Fibroblast of skin of left quadriceps (primary cell): ENCODE measurements at places on chromosomes 7 and 10.

DNA sequence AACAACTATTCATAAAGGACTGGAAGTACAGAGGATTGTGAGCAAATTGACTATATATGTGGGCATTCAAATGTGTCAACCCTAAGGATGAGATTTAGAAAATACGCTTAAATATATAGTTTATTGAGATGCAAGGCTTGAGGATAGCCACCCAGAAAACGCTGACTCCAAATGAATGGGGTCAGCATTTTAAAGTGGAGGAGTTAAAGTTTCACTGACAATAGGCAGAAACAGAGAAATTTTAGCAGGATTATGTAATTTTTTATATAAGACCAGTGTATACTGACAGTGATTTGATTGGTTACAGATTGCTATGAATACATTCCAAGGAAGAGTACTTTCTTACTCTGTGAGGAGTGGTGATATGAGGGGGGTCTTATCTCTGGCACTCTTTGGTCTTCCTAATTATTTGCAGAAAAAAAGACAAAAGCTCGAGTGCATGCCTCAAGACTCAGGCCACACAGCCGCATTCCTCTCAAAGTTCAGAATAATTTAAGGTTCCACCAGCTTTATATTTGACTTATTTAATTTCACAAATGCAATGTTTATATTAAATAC is 38.6 kb upstream of the ARL4A start:
- no peak for DNase-seq

DNA sequence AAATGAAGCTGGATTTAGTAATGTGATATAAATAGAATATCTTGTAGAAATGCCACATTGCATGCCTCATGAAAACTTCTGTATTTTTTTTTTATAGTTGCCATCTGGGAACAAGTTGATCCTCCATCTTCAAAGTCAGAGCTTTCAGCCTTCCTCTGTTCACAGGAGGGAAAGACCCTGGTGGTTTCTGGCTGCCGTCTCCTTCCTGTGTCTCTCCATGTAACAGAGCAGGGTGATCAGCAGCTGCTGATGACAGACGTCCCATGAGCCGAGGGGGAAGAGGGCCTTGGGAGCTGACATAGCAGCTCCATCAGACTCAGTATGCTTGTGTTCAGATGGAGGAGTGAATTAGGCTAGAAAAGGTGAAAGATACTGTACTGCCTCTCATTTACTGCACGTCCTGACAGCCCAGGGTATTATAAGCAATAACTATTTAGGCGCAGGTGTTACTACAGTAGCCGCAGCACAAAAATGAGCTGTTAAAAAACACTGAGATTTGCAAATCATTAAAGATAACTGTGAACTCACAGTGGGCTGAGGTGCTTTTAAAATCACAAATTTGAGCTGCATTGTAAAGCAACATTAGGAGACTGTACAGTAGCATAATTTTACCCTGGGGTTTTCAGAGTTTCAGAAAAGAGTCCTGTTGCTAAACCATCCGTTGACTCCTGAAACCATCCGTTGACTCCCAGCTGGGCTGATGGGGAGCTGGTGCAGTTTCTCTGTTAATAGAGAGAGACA is 103.3 kb downstream of the CFAP58 start:
- DNase-seq = no peak

GRCh38 chr7:90988516-90988915 is 275.7 kb upstream of the FZD1 start:
- DNase-seq = no peak

DNA sequence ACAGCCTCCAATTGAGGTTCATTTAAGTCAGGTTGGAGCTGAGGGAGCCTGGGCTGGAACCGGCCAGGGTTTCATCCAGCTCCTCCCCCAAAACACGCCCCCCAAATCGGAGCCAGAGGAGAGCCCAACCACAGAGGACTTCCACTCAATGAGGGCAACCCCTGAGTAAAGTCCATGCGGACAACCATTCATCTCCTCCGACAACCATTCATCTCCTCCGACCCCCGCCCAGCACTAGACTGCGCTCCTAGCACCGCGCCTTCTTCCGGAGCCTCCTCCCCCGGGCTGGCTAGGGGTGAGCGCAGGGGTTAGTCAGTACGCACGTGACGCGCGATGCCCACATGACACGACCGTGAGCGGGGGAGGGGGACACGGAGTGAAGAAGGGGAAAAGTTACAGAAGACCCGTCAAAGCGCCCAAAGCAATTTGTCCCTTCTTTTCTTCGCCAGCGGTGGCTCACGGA is 1.4 kb downstream of the MAGI2 start:
- DNase-seq = peak; percentile 48

DNA sequence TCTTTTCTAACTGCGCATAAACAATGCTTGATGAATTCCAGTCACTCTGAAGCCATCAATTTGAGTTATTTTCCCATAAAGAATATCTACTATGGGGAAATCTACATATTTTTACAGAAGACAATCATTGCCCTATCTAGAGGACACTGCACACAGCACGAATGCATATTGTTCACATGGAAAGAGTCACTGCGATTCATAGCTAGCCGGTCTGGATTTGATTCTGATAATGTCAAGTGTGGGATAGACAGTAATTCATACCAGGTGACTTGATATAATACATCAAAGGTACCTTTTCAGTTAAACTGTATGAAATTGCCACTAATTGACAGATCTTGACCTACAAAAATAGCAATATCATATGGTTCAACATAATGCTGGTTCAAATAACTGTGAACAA is 255.7 kb downstream of the THSD7A start:
- no peak for DNase-seq

- DNase-seq = no peak
Measured at GRCh38 chr10:118966076-118966849, 63.3 kb upstream of the NANOS1 start.

DNA sequence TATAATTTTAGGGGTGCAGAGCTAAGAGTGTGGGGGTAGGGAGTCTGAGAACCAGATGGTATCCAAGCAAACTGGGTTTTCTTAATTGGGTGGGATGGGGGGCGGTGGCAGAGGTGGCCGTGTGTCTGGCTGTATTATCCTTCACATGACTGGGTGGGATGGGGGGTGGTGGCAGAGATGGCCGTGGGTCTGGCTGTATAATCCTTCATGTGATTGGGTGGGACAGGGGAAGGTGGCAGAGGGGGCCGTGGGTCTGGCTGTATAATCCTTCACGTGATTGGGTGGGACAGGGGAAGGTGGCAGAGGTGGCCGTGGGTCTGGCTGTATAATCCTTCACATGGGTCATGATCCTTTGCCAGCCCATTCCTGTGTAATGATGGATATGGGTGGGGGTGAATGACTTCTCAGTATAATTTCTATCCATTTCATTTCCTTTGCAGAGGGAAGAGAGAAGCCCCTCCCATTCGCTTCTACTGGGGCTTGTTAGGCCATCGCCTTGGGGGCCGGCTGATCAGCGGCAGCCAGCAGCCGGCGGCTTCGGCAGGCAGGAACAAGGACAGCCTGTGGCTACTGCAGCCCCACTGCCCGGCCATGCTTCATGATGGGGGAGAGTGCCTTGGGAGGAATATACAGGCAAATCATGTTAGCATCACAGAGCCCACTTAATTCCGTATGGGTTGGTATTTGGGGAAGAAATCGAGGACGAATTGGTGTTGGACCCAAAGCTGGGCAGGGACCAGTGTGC is 179.6 kb upstream of the MKI67 start:
- no peak for DNase-seq

GRCh38 chr10:124308811-124309210 is 109.9 kb downstream of the OAT start:
- no peak for DNase-seq

DNA sequence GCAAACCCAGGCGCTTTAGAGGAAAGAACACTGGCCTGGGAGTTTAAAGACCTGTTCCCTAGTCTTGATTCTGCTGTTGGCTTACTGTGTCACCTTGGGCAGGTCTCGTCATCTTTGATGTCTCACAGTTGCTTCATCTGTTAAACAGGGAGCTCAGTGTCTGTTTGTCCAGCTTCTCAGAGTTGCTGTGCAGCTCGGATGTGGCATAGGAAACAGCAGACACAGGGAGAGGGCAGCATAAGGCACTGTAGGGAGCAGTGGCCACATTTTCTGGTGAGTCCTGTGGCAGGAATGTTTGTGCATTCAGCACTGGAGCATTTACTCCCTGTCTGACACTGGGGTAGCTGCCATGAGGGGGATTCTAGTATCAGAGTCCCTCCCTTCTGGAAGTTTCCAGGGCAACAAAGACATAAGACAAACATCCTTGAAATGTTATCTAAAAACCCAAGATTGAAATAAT is 2.0 kb downstream of the REPIN1 start:
- DNase-seq = no peak

DNA sequence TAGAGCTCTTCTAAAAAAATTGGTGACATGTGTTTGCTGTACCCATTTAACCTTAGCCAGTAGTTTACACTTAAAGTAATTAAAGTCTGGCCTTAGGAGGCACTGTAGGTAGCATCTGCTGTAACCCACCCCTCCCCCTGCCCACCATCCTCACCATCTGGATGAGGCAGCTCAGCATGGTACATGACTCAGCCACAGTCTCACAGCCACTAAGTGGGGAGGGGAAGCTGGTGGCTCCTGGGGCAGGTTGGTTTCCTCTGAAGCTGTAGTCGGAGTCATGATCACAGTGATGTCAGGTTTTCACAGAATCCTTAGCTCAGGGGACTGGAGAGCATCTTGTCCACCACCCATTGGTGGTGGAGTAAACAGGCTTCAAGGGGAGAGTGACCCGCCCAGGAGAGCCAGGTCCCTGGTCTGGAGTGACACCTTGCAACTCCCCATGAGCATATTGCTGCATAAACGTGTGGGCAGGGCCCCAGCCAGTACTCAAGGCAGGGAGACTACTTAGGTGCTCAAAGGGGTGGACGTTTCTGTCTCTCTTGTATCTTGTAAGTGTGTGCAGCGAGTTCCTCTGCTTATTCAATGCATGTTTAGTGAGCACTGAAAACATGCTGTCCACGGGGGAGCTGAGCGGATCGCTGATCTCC is 125.9 kb downstream of the GRK5 start:
- DNase-seq = no peak

- DNase-seq = no peak
Measured at GRCh38 chr7:37235813-37236212, 212.9 kb downstream of the ELMO1 start.

DNA sequence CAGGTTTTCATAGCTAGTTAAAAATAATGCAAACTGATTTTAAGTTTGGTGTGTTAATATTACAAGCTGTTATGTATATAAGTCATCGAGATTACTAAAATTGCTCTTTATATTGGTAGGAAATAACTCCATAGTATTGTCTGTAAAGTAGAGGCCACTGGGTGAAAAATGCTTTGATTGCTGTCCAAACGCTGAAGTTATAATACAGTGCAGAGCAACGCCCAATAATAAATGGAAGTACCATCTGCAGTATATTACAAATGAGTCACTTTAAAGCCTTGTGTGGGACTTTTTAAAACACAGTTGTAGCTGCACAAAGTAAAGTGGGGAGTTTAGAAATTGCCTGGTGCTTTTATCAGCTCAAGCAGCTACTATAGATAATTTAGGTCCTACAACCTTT is 196.1 kb downstream of the NXPH1 start:
- DNase-seq = no peak

DNA sequence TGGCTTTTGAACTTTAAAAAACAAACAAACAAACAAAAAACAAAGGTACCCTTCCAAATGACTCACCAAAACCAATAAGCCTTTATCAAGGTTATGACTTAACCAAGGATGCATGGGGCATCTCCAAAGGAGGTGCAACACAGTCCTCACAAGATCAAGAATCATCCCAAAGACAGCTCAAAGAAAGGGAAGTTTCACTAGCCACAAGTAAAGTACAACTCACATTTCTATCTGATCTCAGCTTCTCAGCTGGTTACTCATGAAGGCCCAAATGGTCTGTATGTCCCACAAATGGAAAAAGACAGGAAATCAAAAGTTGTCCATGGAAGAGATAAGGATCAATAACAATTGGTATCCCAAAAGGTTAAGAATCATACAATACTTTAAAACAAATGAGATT is 6.0 kb upstream of the MKLN1 start:
- no peak for DNase-seq

- no peak for DNase-seq
Measured at GRCh38 chr10:89479771-89480446, 55.5 kb downstream of the SLC16A12 start.

- DNase-seq = no peak
Measured at GRCh38 chr7:99120501-99120900, 23.4 kb downstream of the SMURF1 start.

GRCh38 chr7:37318541-37318940 is 130.1 kb downstream of the ELMO1 start:
- DNase-seq = no peak

GRCh38 chr10:70655316-70655715 is 17.0 kb upstream of the ADAMTS14 start:
- no peak for DNase-seq

DNA sequence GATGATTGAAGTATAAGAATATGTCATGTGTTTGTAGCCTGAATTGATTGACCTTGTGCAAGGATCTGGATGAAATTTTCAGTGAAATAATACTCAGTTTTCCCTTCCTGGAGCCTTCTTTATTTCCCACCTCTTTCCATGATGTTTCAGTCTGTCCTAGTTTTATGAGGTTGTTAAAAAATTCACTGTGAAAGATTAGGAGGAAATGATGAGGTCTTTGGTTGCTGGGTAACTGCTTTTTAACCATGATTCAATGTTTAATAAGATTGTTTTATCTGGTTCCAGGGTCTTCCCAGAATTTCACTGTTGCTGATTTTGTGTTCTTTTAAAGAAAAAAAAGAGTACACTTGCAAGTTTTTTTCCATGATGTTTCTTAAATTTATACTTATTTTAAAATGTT is 221.5 kb downstream of the MBL2 start:
- no peak for DNase-seq

- DNase-seq = peak; percentile 84
Measured at GRCh38 chr10:22823109-22823508, 104.7 kb upstream of the ARMC3 start.

GRCh38 chr7:76054123-76055120 is 6.5 kb downstream of the MDH2 start:
- DNase-seq = no peak

DNA sequence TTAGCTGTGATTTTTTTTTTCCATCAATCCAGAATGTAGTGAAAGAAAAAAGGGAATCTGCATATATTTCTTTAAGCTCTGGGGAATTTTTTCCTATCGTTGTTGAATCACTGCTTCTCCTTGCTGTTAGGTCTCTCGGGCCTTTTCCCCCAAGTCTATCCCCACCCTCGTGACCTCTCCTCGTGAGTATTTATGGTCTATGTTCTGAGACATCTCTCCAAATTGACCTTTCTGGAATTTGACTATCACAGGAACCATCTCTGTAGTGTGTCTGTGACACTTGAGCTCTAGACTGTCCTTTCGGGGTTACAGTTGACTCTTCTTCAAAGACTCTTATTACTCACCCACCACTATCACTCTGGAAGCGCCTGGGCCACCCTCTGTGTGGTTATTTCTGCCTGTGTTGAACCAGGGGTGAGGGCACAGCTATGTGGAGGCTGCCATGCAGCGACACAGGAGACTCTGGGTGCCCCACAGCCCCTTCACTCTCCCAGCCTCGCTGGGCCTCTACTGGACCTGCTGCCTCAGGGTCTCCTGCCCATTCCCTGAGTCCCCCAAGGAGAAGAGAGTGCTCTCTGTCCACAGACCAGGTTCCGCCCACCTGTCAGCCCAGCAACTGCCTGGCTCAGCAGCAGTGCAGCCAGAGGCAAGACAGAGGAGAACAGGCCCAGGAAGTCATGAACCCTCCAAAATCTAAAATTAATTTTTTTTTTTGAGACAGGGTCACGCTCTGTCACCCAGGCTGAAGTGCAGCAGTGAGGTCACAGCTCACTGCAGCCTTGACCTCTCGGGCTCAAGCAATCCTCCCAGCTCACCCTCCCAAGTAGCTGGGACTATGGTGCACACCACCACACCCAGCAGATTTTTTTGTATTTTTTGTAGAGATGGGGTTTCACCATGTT is 45.7 kb upstream of the PTPRN2 start:
- DNase-seq = no peak
